CD4-positive, alpha-beta T cell treated with Interleukin-6 for 4 hours (primary cell): ENCODE measurements at places on chromosomes 5 and 9.

DNA sequence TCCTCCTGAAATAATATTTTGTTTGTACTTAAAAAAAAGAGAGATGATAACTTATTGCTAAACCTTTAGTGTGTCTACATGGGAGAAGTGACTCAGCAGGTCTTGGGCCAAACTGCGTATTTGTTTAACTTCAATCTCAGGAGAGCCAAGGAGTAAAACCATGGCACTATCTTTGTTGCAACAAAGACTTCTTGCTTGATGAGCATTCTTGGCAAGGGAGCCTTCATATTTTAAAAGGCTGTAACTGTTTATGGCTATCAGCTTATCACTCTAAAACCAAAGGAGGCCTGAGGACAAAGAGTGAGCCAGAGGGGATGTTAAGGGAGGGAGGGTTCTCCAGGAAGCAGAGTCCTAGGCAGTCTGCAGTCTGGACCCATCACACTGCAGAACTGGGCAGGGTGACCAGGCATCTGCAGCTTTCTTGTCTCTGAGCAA is 216.2 kb upstream of the S1PR3 start:
- DNase-seq: no peak

DNA sequence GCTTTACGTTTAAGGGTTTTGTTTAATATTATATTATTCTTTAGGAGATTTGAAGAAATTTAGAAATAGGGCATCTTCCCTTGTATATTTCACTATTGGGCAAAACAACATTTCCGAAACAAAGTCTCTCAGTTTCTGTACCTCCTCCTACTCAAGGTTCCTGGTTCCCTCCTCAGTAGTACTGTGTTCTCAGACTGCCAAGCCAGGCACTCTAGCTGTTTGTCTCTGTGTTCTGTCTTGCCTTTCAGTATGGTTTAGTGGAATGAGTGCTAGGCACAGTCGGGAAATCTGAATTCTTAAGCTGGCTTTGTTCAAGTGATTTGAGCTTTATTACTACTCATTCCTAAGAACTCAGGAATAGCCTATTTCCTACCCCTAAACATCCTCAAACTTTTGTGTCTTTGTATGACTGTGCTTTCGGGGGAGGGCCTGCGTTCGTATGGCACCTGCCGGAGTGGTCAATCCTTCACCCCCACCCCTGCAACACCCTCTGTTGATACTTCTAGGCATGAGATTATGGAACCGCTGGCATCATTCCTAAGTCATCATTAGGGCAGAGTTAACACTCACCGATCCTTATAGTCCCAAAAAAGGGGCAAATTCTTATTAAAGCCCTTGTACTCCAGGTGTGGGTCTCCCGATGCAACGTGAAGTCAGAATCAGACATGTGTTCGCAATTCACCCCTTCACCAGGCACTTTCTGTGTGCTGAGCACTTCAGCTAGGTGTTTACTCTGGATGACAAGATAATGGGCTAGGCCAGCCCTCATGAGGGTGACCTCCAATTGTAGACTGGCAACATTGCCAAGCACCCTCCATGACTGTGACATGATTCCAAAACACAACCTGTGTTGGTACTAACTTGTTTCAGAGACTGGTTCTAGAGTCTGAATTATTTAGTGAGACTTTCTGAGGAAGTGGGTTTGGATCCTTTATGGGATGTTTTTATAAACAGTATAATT is 24.5 kb downstream of the SNX18 start:
- no peak for DNase-seq

DNA sequence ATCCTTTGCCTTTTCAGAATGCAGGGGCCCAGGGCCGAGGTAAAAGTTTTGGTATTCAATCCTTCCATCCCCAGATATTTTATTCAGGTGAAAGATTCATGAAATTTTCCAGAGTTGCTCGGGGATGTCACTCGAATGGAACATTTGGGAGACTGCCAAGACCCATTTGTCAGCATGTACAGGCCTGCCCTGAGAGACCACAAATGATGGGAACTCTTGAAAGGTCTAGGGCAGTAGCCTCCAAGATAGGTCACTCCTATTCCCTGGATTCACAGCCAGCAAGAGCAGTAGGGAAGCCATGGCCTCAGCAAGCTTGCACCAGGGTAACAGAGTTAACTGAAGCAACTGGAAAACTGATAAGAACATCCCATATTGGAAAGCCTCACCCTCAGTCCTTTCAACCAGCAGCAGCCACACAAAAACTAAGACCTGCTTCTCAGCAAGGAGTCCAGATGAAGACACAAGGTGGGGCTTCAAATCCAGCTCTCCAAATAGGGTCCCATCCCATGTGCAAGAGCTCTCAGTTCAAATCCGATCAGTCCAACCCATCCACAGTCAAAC is 12.5 kb downstream of the CARD6 start:
- no peak for DNase-seq

DNA sequence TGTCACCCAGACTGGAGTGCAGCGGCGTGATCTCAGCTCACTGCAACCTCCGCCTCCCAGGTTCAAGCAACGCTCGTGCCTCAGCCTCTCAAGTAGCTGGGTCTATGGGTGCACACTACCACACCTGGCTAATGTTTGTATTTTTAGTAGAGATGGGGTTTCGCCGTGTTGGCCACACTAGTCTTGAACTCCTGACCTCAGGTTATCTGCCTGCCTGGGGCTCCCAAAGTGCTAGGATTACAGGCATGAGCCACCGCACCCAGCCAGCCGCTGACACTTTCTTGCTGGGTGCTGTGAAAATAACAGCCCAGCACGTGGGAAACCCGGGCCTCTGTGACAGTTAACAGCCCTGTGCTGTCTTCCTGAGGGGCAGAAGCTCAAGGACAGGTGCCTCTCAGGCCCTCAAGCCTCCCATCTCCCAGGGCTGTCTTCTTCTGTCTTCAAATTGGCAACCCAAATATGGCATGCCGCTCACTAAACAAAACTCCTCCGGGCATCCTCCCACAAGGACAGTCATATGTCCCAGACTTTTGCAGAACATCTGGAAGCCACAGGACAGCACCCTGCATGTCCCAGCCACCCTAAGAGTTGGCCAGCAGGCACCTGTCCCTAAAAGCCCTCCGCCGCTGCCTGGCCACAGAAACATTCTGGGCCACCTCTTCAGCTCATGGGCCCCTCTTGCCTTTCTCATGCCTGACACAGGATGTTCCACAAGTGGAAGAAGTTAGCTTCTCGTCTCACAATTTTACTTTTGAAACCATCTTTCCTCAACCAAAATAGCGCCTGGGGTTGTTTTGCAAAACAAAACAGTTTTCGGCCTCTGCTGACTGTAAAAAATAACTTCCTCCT is 233.6 kb downstream of the SYK start:
- DNase-seq: no peak

DNA sequence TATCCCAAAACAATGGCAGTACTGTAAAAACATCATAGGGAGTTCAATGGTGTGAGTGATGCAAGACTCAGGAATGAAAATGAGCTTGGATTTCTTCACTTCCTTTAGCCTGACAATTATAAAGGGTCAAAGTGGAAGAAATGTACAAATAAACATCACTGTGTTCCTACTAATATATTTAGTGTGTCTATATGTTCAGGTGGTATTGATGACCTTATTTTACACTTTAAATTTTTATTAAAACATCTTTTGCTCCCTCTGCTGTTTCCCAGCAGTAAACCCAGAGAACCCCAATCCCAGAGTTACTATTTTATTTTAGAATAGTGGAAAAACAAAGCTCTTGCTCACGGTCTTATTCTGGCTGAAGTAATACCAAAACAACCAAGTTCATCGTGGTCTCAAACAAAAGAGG is 2.0 kb downstream of the LOX start:
- no peak for DNase-seq
